ENCODE measurements at places on chromosomes 7 and 10.

DNA sequence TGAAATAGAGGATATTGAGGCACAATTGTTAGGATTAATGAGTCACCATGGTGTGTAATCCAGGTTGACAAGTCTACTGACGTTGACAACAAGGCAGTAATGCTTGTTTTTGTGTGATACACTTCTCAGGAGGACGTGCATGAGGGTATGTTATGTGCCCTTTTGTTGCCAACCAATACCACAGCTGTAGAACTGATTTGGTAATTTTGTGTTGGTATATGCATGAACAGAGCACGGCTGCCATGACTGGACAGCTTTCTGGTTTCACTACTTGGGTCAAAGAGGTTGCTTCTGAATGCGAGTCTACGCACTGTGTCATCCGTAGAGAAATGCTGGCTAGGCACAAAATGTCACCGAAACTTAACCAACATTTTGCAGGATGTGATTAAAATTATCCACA is 32.9 kb downstream of the PHTF2 start:
- no peak for DNase-seq

- DNase-seq = peak; percentile 85
These were observed 82.2 kb downstream of the PIK3CG start for GRCh38 chr7:106947244-106947728.

DNA sequence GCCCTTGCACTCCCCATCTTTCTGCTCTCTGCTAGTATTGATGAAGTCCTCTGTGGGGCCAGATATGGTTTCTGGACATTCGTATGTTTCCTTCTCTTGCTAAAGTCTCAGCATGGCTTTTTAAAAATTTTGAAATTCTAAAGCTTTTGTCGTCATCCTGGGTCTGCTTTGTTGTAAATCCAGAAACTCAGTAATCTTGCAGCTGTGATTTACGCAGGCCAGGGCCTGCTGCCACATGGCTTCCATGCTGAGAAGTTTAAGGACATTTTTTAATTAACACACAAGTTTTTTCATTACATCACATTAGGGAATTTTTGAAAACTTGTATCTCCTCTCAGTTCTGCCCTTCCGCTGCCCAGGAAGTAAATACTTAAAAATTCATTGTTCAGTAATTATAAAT is 686.1 kb upstream of the IGFBP3 start:
- DNase-seq = no peak

DNA sequence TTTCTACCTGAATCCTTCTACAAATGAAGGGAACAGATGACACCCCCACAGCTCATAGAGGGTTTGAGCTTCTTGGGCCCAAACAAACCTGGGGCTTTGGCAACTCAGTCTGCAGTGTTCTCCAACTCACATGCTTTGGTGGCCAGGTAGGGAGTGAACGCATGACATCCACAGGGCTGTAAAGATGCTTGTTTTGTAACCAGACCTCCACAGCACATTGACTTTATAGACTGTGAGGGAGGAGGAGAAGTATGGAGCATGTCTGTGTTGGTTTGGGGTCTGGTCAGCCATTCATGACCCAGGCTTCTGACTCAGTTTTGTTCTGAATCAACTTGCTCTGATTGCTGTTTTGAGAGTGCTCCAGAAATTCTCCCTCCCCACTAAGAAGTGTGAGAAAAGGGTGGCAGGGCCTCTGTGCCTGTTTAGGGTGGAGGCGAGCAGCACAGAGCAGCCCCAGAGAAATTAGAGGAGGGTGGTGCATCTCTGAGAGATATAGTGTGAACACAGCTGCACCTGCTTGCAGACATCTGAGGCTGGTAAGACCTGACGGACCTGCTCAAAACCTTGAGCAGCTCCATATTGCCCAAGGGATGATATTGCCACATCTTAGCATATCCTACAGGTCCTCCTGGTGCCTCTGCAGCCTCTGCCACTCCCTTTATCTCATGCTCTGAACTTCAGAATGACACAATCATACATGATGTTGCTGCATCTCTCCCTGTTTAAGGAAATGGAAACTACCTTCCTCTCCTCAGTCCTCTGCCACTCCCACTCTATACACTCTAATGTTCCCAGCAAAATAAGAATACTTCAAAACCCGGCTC is 287.7 kb downstream of the ABCA13 start:
- peak; percentile 24 for DNase-seq

DNA sequence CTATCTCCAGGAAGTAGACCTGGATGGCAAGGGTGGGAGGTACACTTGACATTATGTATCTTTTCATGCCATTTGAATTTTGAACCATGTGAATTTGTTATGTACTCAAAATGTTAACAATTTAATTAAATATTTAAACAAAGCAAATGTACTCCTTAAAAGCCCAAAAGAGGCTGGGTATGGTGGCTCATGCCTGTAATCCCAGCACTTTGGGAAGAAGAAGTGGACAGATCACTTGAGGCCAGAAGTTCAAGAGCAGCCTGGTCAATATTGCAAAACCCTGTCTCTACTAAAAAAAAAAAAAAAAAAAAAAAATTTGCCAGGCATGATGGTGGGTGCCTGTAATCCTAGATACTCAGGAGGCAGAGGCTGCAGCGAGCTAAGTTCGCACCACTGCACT is 136.9 kb upstream of the ASAH2 start:
- no peak for DNase-seq

GRCh38 chr10:124320778-124321432 is 97.8 kb downstream of the OAT start:
- no peak for DNase-seq

GRCh38 chr7:141462958-141463357 is 88.3 kb upstream of the AGK start:
- DNase-seq = no peak

DNA sequence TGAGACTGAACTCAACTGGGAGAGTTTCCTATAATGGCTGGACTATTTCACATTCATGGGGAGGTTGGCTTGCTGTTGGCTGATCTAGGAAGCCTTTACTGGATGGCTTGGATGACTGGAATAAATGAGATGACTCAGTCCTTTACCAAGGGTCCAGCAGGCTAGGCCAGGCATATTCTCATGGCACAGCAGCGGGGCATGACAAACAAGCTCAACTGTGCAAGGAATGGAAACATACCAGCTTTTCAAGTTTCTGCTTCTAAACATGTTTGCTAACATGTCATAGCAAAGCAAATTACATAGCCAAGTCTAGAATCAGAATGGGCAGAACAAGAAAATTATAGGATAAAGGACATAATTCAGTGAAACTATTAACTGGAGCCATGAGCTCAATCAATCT is 46.8 kb upstream of the CRTAC1 start:
- no peak for DNase-seq

- no peak for DNase-seq
These were observed 2.7 kb upstream of the GTF2I start for GRCh38 chr7:74654811-74655210.

DNA sequence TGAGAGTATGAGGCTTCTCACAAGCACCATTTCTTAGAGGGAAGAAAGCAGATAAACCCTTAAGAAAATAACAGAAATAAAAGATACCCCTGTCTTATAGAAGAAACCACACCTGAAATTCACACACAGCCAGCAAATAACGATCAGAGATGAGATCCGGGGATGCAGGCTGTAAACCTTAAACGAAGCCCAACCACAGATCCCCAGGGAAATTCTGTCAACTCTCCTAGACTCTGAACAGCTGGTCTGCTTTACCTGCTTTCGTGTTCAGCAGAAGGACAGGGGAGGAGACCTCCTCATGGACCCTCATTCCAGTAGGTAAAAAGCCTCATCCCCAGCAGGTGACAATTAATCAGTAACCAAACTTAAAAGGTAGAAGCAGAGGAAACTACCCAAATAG is 45.0 kb downstream of the VOPP1 start:
- DNase-seq = no peak

- DNase-seq = no peak
These were observed 2.5 kb downstream of the ADAP1 start for GRCh38 chr7:951881-952547.

GRCh38 chr10:58842860-58843376 is 330.2 kb downstream of the BICC1 start:
- DNase-seq = no peak

- DNase-seq = no peak
These were observed 3.3 kb downstream of the HILPDA start for GRCh38 chr7:128458956-128459355.

GRCh38 chr10:88557658-88558057 is 25.5 kb downstream of the RNLS start:
- DNase-seq = no peak

DNA sequence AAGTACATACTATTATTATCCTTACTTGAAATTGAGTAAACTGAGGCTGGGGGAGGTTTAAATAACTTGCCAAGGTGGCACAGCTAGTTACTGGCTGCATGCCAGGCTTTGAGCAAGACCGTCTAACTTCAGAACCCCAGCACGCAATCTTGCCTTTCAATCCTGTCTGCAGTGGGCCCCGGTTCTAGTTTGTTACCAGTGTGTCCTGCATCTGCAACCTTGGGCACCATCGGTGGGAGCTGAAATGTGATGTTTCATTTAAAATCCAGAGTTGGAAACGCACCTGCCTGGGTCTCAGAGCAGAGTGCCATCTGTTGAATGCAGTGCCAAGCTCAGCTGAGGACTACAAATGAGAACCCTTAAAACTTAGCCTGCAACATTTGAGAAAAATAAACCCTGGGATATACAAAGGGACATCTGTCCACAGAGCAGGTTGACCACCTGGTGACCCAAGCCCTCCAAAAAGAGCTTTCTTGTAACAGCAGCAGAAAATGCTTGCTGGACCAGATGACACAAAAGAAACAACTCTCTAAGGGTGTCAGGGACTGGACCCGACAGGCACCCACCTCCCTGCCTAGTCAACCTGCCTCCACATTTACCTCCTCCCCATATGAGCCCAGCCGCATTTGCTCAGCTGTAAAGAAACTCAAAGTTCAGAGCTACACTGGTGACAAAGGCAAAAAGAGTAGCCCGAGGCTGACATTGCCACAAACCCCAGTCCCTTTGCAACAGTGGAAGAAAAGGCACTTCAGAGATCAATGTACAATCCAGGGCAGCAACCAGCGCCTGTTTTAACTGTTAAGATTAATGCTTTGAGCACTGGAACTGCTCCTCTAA is 1.7 kb downstream of the SH3PXD2A start:
- DNase-seq = no peak

DNA sequence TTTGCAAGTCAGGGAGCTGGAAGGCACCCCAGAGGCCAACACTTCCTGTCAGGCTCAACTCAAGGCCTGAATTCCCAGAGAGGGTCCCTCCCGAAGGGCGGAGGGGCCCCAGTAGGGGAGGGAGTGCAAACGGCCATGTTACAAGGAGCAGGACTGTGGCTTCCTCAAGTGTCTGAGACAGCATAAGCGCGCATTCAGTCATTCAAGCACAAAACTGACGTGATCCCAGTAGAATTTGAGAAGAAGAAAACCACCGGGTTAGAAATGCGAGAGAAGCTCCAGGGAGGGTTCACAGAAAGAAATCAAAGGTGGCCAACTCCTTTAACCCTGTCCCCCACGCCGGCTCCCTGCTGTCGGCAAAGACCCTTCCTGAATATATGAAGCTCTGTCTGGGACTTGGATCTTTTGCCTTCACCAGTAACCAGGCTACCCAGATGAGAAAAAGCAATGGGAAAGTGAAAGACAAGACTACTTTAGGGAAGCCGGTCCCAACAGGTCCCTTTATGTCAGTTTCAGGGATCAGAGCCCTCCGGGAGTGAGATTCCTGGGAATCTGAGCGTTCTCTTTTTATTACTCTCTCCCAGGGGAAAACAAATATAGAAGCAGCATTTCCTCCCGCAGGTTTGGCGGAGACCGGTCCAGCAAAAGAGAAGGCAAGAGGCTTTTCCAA is 1.3 kb downstream of the AFAP1L2 start:
- no peak for DNase-seq

GRCh38 chr10:10865303-10865702 is 152.4 kb upstream of the CELF2 start:
- no peak for DNase-seq

GRCh38 chr7:55917771-55918170 is 30.5 kb downstream of the ZNF713 start:
- no peak for DNase-seq

DNA sequence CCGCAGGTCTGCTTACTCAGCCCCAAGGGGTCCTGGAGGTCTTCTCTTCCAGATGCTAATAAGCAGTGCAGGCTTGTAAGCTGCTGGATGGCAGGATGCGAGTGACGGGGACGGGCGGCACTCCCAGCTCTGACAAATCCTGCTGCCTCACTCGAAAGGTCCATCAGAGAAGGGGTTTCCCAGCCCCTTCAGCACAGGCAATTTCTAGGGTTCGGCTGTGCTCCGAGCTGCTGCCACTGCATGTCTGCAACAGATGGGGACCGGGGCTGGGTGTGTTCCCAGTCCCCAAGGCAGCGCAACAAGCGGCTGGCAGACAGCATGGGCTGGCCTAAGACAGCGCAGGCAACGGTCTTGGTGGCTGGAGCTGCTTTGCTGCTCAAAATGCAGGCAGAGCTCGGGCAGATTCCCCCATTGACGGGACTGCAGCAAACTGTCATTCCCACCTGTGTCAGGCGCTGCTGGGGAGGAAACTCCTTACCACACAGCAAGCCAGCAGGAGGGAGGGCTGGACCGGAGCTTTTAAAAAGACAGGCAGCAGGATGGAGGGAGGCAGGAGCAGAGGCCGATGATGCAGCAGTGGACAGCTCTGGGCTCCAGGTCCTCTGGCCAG is 62.4 kb downstream of the PRKAG2 start:
- no peak for DNase-seq

- DNase-seq = no peak
These were observed 272.1 kb downstream of the WDR37 start for GRCh38 chr10:1328161-1328823.

GRCh38 chr7:24972991-24973390 is 7.0 kb downstream of the OSBPL3 start:
- no peak for DNase-seq

DNA sequence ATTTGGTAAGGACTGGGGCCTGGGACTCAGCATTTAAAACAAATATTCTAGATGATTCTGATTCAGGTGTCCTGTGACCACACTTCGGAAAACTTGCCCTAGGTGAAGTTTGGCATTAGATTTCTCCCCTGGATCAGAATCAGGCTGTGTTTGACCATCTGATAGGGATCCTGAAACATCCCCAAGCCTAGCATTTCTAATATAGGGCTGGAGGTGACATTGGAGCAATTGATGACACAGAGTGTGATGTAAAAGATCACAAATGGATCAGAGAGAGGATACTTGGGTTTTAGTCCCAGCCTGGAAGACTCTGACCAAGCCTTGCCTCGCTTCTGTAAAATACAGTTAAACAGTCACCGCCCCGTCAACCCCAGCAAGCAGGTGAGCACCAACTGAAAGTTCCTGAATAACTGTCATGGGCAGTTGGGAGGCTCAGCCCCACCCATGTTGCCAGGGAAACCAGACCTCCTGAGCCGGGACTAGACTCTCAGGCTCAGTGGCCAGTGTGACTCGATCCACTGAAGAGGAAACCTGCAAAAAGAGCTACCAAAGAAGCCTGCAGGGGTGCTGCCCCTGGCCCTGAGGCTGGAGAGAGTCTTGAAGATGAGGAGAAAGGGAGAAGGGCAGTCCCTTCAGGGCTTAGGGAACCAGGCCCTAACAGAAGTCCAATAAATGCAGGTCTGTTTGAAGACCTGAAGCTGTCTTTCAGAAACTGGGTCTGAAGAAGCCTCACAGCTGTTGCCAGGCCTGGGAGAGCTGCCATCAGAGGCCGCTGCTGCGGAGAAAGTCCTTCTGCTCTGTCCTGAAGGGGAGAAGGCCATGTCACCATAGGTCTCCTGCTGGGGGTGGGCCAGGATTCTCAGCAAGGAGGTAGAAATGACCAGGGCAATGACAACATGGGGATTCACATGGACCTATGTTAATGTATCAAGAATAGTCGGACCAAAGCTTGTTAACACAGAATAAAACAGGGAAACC is 126.1 kb upstream of the KCNMA1 start:
- no peak for DNase-seq

GRCh38 chr10:47357131-47357582 is 9.0 kb downstream of the RBP3 start:
- no peak for DNase-seq

- DNase-seq = no peak
These were observed 18.1 kb upstream of the NUP205 start for GRCh38 chr7:135539629-135540028.

All from inflammatory macrophage (primary cell).